ENCODE measurements at places on chromosomes 2 and 18.
A peak's percentile ranks its signal among the peaks of the same experiment; 100 is the strongest.

- DNase-seq, result no peak
Measured at GRCh38 chr2:37973615-37974353, 48.7 kb downstream of the RMDN2 start.

DNA sequence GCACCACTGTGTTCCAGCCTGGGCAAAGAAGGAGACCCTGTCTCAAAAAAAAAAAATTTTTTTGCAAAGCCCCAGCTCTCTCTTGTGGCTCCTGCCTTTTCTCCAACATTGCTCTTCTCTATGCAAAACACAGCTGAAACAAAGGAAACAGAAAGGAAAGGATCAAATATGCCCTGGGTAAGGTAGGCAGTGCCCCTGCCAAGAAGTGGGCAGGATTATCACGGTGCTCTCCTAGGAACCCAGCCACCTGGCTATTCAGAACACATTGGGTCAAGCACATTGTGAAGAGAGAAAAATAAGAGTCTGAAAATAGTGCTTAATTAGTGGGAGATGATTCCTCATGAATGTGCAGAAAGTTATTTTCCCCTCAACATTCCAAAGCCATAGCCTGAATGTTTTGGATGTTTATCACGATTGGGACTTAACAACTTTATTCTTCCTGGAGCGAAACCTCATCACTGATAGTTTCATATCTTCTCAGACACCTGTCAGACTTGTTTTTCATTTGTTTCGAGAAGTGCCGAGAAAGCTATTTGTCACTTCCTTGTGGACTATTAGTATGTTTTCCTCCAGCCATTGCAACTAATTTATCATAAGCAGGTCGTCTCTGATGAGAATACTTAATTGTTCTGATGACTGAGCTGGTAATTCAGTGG is 42.7 kb upstream of the RPL31 start:
- DNase-seq, result no peak

- no peak for DNase-seq
Measured at GRCh38 chr2:164764996-164765395, 76.6 kb downstream of the COBLL1 start.

DNA sequence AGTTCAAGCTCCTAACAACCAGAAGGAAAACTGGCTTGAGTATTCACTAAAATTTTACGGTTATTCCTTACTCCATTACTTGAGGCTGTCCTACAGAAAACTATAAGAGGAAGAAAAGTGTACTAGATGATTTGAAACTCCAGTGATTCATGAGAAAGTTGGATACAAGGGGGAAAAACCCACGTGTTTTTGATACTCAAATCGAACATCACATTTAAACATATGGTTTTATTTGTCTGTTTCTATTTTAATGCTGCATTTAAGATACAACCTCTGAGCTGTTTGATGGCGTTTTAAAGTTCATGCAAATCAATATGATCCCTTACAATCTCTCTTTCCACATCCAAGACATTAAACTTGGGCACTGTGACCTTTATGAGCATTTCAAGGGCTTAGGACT is 125.1 kb upstream of the LMAN1 start:
- DNase-seq, result no peak

GRCh38 chr2:69773206-69773605 is 31.3 kb downstream of the ANXA4 start:
- no peak for DNase-seq

GRCh38 chr2:178895872-178896271 is 88.6 kb upstream of the TTN start:
- no peak for DNase-seq

- no peak for DNase-seq
Measured at GRCh38 chr18:34767601-34768027, 57.5 kb downstream of the DTNA start.

- no peak for DNase-seq
Measured at GRCh38 chr2:63819765-63820717, 21.7 kb upstream of the UGP2 start.

DNA sequence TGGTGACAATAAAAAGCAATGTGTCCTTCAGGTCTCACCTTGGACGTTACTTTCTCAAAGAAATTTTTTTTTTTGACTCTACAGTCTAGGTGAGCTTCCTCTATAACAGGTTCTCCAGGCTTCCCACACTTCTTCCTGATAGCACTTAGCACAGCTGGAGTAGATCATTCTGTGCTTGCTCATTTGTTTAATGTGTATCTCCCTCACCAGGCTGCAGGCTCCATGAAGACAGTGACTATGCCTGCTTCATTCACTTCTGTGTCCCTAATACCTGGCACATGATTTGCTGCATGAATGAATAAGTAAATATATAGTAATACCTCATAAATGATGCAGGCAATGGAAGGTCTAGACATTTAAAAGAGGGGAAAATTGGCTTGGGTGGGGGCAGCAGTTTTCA is 109.9 kb upstream of the CD302 start:
- no peak for DNase-seq

GRCh38 chr2:105747254-105747894 is 2.7 kb downstream of the NCK2 start:
- DNase-seq, result no peak

DNA sequence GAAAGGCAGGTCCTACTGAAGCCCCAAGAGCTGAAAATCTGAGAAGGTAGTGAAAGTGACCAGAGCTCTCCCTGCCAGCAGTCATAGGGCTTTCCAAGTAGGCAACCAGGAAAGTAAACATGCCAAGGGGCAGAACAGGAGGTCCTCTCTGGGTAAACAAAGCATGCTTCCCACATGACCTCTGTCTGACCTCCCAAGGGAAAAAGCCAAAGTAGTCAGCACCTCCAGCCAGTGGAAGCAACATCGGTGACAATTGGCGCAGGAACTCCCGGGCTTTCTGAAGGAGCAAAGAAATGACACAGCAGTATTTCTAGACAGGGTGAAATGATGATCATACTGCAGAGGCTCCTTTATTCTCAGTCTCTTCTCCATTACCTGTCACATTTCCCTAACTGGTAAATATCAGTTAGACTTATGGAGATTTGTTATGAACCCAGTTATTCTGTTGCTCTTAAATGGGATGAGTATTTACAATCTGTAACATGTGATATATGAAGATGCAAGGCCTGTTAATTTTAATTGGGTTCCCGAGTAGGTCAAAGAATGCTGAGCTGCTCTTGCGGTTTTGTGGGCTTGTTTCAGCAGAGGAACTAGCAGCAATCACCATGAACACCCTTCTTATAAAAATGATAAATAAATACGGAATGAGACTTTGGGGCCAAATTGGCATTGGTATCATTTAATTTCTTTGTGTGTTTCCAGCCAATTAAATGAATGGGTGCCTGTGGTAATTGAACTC is 321.0 kb downstream of the RND3 start:
- no peak for DNase-seq

DNA sequence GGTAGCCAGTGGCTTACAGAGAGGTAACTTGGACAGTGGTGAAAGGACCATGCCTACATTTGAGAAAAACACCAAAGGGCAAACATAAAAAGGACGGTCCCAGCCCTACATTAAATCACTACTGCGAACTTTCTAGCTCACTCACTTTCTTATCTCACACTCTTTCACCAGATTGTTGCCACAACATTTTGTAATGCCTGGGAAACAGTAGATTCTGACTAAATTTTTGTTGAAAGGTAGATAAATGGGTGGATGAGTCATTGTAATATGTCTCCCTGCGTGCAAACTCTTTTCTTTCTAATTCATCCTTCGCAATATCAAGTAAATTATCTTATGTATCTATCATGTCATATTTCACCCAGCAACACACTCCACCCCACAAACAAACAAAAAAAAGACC is 192.2 kb downstream of the IRS1 start:
- no peak for DNase-seq

- DNase-seq, result peak; percentile 75
Measured at GRCh38 chr18:13137670-13138419, 80.7 kb upstream of the LDLRAD4 start.

DNA sequence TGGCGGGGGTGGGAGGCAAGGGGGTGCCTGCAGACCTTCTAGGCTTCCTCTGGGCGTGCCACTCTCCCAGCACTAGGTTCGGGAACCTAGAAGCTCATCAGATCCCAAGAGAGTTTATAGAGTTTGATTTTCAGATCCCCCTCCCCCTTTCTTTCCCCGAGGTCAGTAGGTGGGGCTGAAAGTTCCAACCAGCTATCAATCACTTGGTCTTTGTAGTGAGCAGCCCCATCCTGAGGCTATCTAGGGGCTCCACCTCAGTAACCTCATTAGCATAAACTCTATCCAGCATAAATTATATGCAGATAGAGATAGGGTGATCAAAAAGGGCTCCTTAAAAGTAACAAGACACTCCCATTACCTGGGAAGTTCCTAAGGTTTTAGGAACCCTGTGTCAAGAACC is 32.8 kb downstream of the ERLEC1 start:
- no peak for DNase-seq

- no peak for DNase-seq
Measured at GRCh38 chr2:46277431-46278190, 19.6 kb upstream of the EPAS1 start.

DNA sequence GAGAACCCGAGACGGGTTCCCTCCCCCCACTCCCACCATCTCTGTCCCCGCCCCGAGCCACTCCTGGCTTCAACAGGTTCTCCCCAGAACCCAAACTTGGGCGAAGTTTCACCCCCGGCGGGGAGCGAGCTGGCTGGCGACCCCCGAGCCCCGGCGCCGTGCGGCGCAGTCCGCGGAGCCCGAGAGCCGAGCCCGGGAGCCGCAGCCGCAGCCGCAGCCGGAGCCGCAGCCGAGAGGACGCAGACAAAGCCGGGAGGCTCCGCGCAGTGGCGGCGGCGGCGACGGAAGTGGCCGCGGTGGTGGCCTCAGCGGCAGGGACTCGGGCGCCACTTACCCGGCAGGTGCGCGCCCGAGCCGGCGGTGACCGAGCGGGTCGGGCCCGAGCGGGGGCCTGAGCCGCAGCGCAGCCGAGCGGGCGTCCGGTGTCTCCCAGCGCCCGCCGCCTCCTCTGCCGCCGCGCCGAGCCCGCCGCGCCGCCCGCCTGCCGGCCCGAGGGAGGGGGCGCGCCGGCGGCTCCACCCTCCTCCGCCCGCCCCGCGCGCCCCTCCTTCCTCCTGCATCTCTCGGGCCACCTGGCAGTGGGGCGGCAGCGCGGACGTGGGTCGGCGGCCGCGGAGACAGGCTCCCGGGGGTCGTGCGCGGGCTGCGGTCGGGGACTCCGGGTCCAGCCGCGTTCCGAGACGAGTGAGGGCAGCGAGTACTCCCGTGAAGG is at the start of gene ECEL1:
ECEL1 (minus strand) TSS at position 450 of the 712 bp plus-strand sequence. CDS start 1,181 bp downstream, outside the sequence.
- no peak for DNase-seq

DNA sequence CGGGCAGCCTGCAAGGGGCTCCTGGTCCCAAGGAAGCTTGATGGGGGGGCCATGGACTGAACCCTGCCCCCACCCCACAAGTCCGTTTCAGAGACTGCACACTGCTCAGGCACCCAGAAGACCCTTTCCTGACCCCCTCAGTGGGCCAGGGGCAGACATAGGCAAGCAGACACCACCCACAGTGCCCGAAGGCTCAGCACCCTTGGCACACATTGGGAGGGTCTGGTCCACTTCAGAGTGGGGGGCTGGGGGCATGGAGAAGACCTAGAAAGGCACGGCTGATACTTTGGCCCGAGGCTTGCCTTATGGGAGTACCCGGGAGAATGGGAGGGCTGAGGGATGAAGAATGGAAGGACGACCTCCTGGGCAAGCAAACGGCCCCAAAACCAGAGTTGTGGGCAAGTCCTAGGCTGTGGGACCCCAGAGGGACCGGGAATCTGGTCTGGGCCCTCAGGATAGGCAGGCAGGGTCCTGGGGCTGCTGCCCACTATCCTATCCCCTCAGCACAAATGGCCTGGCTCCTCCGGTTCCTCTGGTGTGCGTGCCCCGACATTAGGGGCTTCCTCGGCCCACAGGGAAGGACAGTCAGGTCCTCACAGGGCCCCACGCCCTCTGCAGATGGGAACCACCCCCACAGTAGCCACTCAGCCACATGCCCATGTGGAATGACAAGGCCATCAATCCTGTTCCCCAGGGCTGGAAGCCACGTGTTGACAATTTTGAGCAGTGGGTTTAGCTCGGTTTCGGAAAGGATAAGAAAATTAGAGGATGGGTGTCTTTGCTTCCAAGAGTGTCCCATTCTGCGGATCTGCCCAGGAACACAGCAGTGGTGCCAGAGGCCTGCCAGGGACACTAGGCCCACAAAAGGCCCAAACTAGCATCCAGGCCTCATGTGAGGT is 15.0 kb upstream of the GPC1 start:
- DNase-seq, result no peak

- DNase-seq, result no peak
Measured at GRCh38 chr18:76345901-76346300, 149.1 kb downstream of the ZNF516 start.

- DNase-seq, result no peak
Measured at GRCh38 chr2:191151331-191151730, 537 bp upstream of the STAT4 start.

DNA sequence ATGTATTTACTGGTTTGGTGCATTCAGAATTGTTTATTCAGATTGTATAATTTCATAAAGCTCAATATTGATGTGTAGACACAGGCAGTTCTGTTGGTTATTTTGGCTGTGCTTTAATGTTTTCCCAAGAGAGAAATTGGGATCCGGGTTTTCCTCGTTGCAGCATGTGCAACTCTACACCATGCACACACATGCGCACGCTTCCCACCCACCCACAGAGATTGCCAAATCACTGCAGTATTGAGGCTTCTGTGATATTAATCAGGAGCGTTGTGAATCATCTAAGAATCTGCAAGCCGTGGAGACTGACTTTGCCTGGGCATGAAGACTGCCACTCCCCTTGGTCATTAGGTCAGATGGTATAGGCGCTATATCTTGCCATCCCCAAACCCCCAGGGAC is 571.5 kb downstream of the SLC4A3 start:
- no peak for DNase-seq

GRCh38 chr18:2547477-2548087 is 23.7 kb downstream of the METTL4 start:
- DNase-seq, result no peak

- DNase-seq, result no peak
Measured at GRCh38 chr2:217479566-217479965, 523.2 kb downstream of the TNS1 start.

DNA sequence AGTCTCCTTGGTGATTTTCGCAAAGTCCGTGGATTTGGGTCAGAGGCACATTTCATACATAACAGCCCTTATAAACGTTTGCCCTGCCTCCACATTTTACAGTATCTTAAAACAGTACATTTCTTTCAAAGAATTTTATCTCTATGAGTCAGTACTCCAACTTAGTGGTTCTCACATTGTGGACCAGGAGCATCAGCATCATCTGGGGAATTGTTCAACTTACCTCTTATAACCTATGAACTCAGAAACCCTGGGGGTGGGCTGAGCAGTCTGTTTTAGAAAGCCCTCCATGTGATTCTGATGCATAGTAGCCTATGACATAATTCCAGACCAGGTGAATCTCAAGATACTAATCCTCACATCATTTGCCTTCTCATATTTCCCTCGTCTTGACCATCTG is 12.4 kb downstream of the SUPT7L start:
- DNase-seq, result no peak

GRCh38 chr2:234331566-234331965 is 165.3 kb downstream of the ARL4C start:
- no peak for DNase-seq

DNA sequence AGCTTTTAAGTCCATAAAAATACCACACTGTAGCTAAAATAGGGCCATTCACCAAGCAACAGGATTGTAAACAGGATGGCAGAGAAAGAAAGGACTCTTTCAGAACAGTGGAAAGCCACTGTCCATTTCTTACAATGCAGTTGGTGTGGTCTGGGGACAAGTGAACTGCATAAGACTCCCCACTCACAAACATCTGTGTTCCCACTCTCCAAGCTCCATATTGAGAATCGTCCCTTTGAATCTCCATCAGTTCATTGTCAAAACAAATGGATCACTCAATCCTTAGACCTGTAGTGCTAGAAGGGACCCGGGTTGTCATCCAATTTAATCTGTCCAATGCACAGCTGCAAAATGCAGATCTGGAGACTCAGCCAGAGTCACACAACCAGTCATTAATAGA is 347.4 kb upstream of the KLHL29 start:
- DNase-seq, result no peak
